ENCODE measurements at places on chromosomes 5 and 9.

- DNase-seq, result peak; percentile 9
Observed at GRCh38 chr5:10913841-10914240, 152.8 kb upstream of the DAP start.

- no peak for DNase-seq
Observed at GRCh38 chr9:10235376-10235775, 377.4 kb downstream of the PTPRD start.

DNA sequence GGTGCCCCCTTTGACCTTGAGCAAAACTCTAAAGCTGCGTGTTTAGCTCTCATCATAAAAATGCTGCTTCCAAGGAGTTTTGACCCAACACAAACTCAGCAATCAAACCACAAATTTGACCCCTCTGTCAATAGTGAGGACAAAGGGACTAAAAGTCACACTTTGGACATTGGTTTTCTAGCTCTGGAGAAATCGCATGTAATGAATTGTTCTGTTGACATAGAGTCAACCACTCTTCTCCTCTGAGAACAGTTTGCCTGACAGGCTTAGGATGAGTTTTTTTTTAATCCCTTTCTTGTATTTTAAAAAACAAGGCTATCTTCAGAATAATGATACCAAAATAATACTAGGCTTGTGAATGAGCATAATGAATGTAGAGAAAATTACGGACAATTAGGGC lies 61.1 kb upstream of the MAN2A1 start:
- DNase-seq, result no peak

- DNase-seq, result no peak
Observed at GRCh38 chr5:143130613-143131305, 272.7 kb downstream of the NR3C1 start.

DNA sequence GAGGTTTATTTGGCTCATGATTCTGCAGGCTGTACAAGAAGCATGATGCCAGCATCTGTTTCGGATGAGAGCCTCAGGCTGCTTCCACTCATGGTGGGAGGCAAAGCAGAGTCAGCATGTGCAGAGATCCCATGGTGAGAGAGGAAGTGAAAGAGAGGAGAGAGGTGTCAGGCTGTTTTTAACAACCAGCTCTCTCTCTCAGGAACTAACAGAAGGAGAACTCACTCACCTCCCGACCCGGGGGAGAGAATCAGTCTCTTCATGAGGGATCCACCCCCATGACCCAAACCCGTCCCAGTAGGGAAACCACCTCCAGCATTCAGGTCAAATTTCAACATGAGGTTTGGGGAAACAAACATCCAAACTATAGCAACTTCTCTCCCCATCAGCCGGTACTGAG lies 187.7 kb downstream of the ENC1 start:
- DNase-seq, result no peak

DNA sequence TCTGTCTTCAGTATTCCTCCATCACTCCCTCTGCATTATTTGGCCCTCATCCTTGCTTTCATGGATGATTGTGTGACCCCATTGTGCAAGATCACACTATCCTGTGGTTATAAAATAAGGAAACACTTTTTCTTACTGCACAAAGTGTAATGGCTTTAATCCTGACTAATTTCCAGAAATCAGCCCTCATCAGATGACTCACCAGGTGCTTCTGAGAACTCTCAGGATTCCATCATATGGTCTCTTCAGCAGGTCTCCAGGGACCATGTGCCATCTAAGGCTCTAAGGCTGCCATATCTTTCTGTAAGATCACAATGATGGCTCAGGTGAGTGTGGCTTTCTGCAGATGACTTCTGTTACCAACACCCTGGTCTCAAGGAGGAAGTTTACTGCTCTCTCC lies 27.3 kb upstream of the FER start:
- DNase-seq, result no peak

DNA sequence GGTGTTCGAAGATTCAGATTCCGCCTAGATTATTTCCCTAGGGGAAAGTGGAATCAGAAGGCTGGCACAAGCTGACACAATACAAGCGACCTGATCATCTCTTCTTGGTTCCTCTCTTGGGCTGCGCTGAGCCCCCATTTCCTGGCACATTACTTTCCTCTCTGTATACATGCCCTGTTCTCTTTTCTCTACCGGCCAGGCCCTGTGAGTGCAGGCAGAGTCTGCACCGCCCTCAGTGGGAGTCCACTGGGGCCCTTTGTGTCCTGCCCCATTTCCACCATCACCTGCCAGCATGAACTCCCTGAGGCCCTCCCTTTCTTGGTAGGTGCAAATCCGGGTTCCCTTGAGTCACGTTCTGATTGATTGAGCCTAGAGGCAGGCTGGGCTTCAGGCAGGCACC lies 287.9 kb downstream of the MSX2 start:
- no peak for DNase-seq

- no peak for DNase-seq
Observed at GRCh38 chr9:99118782-99119466, 14.0 kb downstream of the TGFBR1 start.

DNA sequence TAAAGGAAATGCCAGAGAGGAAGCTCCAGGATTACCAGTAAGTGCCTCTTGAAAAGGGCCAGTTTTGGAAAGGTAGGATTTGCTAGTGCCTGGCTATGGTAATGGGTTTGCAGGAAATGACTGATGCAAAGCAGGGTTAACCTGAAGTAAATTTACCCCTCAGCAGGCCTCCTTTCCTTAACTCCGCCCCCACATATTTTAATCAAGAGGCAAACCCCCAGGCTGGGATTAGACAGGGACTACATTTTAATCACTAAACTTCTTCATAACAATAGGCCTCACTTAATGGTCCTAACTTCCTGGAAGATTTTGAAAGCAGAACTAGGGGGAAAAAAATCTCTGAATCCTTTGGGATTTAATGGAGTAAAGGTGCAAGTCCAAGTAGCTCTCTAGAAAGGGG lies 10.2 kb upstream of the SLC1A3 start:
- DNase-seq, result no peak

GRCh38 chr9:23779220-23779619 lies 46.8 kb downstream of the ELAVL2 start:
- DNase-seq, result no peak

GRCh38 chr9:32969270-32969669 lies 32.2 kb downstream of the APTX start:
- DNase-seq, result no peak

DNA sequence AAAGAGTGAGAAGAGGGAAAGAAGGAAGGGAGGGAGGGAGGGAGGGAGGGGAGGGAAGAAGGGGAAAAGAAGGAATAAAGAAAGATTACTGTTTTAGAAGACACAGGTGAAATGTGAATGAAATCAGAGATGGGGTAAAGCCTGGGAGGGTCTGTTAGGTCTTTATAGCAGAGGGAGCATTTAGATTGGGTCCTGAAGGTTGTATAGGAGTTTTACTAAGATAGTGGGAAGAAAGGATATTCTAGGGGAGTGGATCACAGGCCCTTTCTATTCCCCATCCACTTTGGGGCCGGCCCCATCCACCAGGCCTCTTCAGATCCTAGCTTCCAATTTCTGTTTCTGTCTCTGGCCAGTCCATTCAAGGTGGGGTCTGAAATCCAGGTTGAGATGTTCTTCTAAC lies 35.5 kb downstream of the C9orf50 start:
- no peak for DNase-seq

DNA sequence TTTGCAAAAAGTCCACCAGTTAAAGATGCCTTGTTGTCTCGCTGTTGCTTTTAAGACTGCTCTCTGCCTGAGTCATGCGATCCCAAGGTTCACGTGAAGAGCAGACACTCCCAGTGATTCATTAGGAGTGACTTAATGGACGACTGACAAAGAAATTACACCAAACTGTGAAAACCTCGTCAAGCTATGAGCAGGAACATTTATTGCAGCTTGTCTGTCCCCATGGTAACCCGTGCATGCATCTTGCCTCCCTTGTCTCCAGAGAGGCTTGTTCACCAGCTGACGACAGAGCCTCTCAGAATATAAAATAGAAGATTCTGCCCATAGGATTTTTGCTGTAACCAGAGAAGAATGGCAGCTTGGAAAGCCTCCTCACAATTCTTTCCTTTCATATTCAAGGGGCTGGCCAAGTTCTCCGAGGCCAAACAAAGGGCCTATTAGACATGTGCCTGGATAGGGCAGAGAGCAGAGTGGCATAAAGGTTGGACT lies 352.7 kb downstream of the SPOCK1 start:
- peak; percentile 12 for DNase-seq

- no peak for DNase-seq
Observed at GRCh38 chr5:104095527-104095926, 532.9 kb upstream of the NUDT12 start.

DNA sequence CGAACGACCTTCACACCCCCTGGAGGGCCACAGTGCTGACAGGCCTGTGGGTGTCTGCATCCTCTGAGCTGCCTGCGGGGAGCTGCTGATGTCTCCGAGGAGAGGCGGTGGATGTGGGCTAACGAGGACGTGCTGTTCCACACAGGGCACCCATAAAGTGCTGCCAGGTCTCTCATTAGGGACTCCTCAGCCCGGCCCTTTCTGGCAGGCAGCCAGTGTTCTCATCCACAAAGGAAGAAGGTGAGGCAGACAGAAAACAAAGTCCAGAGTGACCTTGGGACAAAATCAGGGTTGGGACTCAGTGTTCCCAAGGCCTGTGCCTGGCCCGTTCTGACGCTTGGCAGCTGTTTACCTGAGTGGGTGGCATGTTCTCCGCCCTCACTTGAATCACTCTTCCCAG lies 29.3 kb downstream of the CARTPT start:
- DNase-seq, result peak; percentile 38

DNA sequence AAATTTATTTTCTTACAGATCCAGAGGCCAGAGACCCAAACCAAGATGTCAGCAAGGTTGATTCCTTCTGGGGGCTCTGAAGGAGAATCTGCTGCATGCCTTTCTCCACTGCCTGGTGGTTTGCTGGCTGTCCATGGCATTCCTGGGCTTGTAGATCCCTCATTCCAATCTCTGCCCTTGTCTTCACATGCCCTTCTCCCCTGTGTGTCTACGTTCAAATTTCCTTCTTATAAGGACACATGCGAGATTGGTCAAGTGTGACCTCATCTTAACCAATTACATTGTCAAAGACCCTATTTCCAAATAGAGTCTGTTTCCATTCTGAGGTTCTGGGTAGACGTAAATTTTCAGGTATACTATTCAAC lies 84.5 kb upstream of the RAI14 start:
- no peak for DNase-seq

DNA sequence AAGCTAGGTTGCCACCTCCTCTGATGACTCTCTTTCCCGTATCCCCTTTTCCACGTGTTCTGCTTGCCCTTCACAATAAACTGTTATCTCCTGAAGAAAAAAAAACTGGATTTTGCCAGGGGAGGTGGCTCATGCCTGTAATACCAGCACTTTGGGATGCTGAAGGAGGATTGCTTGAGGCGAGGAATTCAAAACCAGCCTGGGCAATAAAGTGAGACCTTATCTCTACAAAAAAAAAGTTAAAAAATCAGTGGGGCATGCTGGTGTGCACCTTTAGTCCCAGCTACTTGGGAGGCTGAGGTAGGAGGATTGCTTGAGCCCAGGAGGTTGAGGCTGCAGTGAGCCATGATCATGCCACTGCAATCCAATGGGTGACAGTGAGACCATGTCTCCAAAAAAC lies 81.7 kb upstream of the IL6ST start:
- no peak for DNase-seq

DNA sequence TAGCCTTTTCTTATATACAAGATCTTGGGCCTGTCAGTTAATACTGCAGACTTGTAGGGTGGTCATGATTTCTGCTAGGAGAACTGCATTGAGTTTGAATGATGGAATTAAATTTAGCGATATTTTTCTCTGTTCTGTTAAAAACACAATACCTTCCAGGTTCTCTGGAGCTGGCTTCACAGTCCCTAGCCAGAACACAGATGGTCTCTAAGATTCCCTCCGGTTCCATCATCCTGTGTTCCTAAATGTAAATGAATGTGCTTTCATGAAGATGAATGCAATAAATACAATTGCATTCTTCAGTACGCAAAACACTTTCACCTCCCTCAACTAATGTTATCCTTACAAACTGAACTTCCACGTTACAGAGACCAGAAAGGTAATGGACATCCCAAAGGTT lies 264.9 kb downstream of the ASTN2 start:
- DNase-seq, result no peak

GRCh38 chr5:65022932-65023331 lies 254.2 kb downstream of the CWC27 start:
- no peak for DNase-seq

GRCh38 chr5:40378396-40379177 lies 301.1 kb upstream of the PTGER4 start:
- DNase-seq, result no peak

DNA sequence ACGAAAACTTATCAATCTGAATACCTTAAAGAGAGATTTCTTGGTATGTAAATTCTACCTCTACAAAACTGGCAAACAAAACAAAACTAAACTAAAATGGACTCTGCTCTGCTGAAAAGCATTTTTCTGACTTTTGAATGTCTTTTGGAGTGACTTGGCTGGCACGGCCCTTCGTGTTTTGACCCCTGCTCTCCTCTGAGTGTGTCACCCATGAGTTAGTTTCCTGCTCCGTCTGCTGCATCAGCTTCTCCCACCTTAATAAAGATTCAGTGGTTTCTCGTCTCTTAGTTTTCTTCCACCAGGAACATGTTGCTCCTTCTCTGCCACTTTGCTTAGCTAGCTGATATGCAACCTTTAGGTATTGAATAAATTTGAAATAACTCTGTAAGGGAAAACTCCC lies 1084.0 kb upstream of the CDH18 start:
- DNase-seq, result no peak

GRCh38 chr5:176609724-176610434 lies at the start of gene GPRIN1:
TSS of gene GPRIN1 (minus strand) at chr5:176610156. CDS start at chr5:176599834, 10,322 bp downstream.
- peak; percentile 44 for DNase-seq

DNA sequence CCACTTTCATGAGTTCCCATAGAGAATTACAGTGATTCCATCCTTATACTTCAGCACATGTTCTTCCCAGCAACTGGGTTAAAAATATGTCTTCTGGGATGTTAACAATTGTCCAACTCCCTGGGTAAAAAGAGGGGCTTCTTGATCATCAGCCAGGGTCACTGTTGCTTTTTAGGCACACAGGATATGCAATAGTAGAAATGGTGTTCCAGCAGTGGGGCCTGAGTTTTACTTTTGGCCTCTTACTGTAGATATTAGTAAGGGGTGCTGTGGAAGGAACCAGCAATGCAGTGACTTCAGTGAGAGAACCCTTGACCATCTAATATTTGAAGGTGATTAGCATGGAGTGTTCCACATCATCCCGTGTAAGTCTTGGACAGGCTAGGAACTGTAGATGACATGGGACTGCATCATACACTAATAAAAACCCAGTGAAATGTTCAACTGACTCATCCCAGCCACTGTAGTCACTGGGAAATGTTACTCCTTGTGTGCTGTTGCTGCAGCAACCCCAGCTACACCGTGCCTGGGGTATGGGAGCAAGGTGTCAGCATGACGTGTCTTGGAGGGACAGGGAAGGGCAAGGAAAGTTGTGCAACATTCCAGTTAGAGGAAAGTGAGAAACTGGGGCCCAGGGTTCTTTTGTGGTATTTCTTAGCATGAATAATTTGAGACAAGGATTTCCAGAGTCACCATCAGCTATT lies 610.9 kb downstream of the RAB3C start:
- no peak for DNase-seq
